ENCODE measurements at places on chromosomes 6 and 20. TPM values are rescaled to one million over a fixed set of nuclear protein-coding genes. Genes with fewer than 3 reads are reported as not detected.

DNA sequence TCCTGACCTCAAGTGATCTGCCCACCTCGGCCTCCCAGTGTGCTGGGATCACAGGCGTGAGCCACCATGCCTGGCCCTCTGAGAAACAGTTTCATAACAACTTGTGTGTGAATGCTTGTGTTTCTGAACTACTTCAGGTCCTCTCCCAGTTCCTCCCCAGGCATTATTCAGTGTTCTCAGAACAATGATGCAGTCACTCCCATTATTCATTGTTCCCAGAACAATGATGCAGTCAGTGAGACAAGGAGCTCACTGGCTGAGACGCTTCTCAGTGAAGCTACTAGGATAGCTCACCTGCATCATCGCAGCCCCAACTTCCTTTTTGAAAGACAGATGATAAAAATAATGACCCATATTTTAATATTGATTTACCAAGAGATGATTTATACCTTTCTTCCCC, 71.5 kb downstream of the NDUFAF5 start:
- DNase-seq, result no peak

- DNase-seq, result peak; percentile 11
These were observed 665.1 kb downstream of the RNF144B start for GRCh38 chr6:19052219-19052618.

DNA sequence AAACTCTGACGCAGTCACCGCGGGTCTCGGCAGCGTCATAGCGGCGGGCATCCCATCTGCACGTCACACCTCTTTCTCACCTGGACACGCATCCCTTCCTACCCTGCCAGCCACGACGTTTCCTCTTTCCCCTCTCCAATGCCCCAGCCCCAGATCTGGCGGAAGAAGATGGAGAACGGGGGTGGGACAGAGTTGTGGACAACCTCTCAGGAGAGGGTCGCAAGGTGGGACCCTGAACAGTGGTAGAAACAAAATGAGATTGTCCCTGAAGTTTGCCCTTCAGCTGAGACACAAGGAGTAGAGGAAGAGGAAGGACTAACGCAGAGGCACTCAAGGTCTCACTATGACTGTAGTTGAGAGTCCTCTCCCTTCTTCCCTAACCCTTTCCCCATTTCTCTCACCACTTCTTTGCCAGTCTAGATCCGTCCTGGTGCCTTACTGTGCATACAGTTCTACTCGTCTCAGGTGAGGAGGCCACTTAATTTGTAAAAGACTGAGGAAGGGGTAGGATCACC, 562 bp downstream of the TRIM39 start:
- no peak for DNase-seq

Gene PAK1IP1
- total RNA-seq, result 25.7 TPM

- DNase-seq, result no peak
These were observed 59.9 kb downstream of the VAPB start for GRCh38 chr20:58448958-58449357.

Gene RIMS1
- not detected for total RNA-seq

- no peak for DNase-seq
These were observed 241.5 kb upstream of the PLN start for GRCh38 chr6:118306392-118307238.

DNA sequence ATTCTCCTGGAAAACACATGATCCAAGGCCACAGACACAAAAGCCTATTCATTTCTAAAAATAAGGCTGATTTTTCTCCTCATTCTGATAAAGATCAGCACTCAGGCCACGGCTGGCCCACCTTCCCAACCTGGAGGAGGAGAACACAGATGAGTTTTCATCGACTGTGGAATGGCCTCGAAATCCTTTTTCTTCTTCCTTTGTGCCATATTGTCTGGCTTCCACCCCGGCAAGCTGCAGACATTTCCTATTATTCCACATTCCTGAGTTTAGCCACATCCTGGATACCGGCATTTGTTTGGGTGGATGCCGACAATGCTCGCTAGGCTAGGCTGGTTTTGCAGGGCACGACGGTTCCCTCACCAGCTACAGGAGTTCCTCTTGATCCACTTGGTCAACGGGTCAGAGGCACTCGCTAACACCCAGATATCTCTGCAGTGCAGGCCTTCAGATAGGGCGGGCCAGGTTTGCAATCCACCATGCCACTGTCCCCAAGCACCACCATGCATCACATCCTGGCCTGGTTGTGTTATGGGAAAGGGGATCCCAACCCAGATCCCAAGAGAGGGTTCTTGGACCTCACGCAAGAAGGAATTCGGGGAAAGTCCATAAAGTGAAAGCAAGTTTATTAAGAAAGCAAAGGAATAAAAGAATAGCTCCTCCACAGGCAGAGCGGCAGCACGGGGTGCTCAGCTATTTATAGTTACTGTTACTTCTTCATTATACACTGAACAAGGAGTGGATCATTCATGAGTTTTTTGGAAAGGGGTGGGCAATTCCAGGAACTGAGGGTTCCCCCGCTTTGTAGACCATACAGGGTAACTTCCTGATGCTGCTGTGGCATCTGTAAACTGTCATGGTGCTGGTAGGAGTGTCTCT, 4.2 kb upstream of the CTSZ start:
- DNase-seq, result no peak

DNA sequence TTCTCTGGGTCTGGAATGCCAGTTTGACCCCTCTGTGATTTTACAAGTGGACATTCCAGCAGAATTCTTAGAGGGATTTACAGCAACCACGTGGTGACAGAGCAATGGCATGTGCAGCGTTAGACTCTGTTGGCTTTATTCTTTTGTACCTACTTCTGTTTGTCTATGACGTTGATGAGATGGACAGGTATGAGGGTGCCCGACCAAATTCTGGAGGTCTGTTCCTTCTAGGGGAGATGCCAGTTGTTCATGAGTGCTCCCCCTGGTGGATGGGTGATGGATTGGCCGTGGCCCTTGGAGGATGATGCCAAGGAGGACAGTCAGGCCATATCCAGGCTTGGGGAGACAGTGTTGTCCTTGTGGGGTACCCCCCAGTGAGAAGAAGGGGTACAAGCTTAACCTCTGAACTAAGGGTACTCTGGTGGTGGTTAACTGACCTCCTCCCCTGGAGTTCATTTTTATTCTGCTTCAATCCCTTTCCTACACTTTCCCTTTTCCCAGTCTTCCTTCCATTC, 198.6 kb downstream of the DTNBP1 start:
- no peak for DNase-seq

All from Caki2 (cell line).